Stimulated activated effector memory CD8-positive, alpha-beta T cell treated with anti-CD3 and anti-CD28 coated beads, Interleukin-12 subunit alpha, Interleukin-12 subunit beta, amount 100 ng/mL, for 72 hours (primary cell): ENCODE measurements at places on chromosomes 3 and 15.
A peak's percentile ranks its signal among the peaks of the same experiment; 100 is the strongest.

GRCh38 chr15:52680041-52680391 lies 828 bp upstream of the ATOSA start:
- DNase-seq, result no peak

DNA sequence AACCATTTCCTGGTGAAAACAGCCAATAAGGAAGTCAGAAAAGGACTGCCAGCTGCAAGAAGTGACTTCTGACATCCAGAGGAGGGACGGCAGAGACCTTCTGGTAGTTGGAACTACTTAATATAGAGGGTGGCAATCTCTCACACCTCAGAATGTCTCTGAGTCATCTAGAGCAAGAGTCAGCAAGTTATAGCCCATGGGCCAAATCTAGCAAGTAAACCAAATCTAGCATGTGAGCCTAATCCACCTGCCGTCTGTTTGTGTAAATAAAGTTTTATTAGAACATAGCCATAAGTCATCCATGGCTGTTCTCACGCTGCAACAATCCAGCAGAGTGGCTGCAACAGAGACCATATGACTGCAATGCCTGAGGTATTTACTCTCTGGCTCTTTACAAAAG lies 160.5 kb upstream of the NR2E3 start:
- DNase-seq, result no peak

- DNase-seq, result no peak
Measured at GRCh38 chr3:193771653-193772421, 178.8 kb downstream of the OPA1 start.

DNA sequence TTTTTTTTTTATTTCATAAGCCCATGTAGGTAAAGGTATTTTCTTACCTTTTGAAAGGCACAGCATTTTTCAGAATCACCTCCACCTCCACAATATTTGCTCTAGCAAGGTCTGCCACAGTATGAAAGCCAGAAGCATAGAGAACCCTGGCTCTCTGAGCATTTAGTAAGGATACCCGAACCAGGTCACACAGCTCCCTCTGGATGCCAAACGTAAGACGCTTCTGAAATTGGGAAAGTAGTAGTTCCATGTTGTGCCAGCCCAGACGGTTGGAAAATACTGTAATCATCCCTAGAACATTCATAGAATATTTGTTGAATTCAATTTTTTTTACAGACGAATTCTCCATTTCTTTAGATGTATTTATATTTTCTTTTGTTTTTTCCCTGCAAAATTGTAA lies 52.4 kb downstream of the POLQ start:
- DNase-seq, result no peak

DNA sequence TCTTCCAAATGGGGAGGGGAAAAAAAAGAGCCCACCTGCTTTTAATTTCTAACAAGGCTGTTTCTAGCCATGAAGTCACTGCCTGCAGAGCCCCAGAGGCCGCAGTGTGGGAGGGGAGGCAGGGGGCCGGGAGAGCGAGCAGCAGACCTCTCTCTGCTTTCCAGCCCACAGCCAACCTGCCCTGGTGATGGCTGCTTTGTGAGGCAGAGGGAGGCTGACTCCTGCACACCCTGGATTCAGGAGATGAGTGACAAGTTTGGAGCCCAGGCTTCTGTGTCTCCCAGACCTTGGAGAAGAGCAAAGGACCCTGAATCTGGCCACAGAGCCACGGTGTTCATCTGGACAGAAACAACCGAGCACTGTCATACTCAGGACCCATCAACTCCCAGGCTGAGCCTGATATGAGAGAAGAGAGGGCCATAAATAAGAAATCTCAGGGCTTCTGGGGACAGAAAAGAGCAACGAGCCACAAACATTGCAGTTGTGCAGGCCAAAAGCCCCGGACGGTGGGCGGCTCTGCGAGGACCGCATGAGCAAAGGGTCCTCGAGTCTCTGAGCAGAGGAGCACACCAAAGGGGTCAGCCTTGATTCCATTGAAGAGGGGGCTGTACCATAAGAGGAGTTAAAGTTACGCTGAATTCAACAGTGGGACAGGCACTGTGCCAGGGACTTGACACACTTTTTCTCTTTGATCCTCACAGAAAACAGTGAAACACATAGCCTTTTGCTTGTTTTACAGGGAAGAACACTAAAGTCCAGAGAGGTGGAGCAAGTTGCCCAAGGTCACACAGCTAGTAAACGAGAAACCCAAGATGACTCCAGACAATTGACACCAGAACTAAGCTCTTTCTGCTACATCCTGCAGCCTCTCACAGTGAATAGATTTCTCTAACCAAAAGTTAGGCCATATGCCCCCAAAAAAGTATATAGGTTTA lies 97.2 kb downstream of the SEMA5B start:
- DNase-seq, result no peak

- DNase-seq, result no peak
Measured at GRCh38 chr3:111668888-111669488, 73.8 kb upstream of the ZBED2 start.

- DNase-seq, result peak; percentile 66
Measured at GRCh38 chr3:71955240-71956068, 170.5 kb upstream of the PROK2 start.

- DNase-seq, result no peak
Measured at GRCh38 chr3:42519568-42519962, 17.1 kb downstream of the VIPR1 start.

DNA sequence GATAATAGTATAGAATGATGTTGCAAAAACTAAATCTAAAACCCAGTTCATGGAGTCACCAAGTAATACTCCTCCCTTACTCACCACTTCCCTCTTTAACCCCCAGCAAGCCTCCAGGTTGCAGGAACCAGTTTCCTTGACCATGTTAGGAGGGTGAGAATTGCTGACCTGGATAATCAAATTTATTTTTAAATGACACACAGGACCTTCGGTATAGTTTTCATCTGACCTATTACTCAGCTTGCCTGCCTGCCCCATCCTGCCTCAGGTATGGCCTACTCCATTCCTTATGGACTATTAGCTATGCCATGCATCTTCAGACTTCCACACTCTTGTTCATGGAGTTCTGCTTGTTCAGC lies 883 bp downstream of the RTP4 start:
- DNase-seq, result no peak

GRCh38 chr15:101148881-101149664 lies 102.8 kb downstream of the CHSY1 start:
- no peak for DNase-seq

DNA sequence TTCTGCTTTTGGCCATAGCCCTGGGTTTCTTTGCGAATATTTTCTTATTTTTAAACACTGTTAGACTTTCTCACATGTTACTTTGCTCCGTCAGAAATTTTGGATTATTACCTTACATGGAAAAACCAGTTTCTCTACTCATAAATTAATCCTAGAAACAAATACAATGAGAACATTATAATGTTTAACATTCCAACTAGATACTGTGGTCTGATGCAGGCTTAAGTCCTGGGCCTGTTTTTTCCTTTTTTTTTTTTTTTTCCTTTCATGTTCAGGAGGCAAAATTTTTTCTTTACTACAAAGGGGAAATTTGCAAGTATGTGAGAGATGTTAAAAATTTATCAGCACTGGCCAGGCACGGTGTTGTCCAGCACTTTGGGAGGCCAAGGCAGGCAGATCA lies 28.9 kb downstream of the POPDC2 start:
- no peak for DNase-seq

- DNase-seq, result no peak
Measured at GRCh38 chr3:42980909-42981308, 1.8 kb downstream of the GASK1A start.

- no peak for DNase-seq
Measured at GRCh38 chr3:134619884-134620445, 30.9 kb downstream of the KY start.

GRCh38 chr15:73009066-73010056 lies 42.9 kb upstream of the NEO1 start:
- DNase-seq, result no peak

DNA sequence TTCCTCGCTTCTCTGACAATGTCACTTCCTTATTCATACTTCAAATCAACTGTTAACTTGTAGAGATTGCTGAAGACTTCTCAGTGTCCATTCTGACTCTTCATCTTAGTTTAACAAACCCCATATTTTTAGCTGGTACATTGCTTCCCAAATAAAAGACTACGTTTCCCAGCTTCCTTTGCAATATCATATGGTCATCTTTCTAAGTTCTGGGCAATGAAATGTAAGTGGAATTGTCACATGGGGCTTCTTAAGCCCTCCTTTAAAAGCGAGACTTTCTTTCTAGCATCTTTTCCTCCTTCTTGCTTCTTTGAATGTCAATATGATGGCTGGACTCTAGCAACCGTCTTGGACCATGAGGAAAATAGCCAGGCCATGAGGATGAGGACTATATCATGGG lies 239.0 kb downstream of the ZNF621 start:
- DNase-seq, result no peak

- no peak for DNase-seq
Measured at GRCh38 chr15:52636459-52636858, 42.7 kb downstream of the ATOSA start.

GRCh38 chr3:2423143-2423542 lies 324.5 kb downstream of the CNTN4 start:
- no peak for DNase-seq

DNA sequence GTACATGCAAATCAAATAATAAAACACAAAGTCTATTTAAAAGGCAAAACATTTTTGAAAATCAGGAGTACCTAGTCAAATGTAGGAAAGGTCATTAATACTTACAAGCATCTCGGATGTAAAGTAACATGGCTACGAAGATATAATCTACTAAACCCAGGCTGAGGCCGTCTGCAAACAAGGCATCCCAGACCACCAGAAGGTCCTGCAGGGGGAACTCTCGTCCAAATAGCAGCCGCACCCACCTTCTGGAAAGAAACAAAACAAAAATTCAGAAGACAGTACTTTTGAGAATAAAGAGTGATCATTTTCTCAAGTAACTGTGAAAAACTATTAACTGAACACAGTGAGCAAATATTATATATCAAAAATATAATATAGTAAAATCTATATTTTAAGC lies 423.1 kb downstream of the PLCL2 start:
- no peak for DNase-seq

GRCh38 chr3:147377412-147378367 lies 28.7 kb downstream of the ZIC4 start:
- no peak for DNase-seq

GRCh38 chr15:68366314-68366713 lies 65.6 kb downstream of the ITGA11 start:
- no peak for DNase-seq

DNA sequence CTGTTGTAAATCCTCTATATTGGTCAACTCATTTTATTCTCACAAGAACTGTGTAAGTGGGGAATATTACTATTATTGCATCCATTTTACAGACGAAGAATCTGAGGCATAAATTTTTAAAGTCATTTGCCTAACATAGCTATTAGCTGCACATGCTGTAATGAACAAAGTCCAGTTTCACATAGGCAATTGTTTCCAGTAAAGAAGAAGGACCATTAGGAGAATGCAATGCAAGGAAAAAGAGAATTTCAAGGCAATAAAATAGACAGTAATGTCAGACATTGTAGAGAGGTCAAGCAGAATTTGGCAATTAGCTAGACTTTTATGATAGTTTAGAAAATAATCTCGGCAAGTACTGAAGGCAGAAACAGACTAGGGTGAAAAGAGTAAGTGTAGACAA lies 578.7 kb upstream of the NECTIN3 start:
- DNase-seq, result no peak

- no peak for DNase-seq
Measured at GRCh38 chr3:13233487-13234485, 160.6 kb upstream of the IQSEC1 start.

DNA sequence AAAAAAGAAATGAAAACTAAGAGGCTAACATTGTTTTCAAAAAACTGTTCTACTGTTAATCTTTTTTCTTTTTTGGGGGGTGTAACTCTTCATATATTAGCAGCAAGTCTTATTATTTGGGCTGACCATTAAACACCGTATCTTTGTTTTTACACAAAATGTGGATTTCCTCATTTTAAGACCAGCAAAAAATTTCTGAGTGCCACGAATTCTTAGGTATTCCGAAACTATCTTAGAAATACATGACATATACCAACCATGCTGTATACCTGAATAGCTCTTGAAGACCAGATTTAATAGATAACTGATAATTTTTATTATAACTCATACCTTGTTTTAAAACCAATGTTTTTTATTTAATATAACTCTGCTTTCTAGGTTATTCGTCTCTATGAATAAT lies 620 bp upstream of the TTC23 start:
- no peak for DNase-seq

GRCh38 chr15:39622660-39623516 lies 42.0 kb downstream of the THBS1 start:
- no peak for DNase-seq

GRCh38 chr3:187507905-187508304 lies 139.7 kb downstream of the RTP4 start:
- no peak for DNase-seq

- DNase-seq, result no peak
Measured at GRCh38 chr15:29880341-29880740, 58.1 kb upstream of the TJP1 start.

DNA sequence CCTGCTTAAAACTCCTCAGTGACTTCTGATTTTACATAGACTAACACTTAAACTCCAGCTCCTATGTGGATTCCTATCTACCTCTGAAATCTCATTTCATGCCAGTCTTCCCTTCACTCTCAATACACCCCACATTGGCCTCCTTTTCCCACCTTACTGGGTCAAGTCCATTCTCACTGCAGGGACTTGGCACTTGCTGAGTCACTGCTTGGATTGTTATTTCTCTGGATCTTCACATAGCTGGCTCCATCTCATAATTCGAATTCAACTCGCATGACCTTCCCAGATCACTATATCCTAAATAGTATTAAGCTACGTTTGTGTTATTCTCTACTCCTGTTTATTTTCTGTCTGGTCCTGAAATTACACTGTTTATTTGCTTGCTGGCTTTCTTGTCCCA lies 59.6 kb upstream of the FRMD4B start:
- DNase-seq, result no peak

DNA sequence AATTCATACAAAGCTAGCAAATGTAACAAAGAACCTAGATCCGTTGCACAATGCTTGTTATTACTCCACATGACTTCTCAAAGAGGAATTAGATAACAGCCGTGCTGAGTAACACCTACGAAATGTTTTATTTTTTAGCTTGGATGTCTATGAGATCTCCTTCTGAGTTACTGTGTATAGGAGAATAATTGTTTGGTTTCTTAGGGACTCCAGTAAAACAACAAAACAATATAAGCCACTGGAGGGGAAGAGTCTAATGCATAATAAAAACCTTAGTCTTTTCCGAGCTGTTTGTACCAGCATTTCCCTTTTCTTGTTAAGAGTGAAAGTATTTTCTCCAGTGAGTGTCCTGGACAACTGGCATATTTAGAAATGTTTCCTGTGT lies 15.6 kb downstream of the SNAP23 start:
- no peak for DNase-seq

GRCh38 chr3:10522646-10523303 lies 17.4 kb upstream of the ATP2B2 start:
- no peak for DNase-seq

GRCh38 chr15:28026221-28026620 lies 72.9 kb downstream of the OCA2 start:
- DNase-seq, result peak; percentile 23
